COLO829 (cell line): ENCODE measurements at places on chromosomes 16 and 17.

DNA sequence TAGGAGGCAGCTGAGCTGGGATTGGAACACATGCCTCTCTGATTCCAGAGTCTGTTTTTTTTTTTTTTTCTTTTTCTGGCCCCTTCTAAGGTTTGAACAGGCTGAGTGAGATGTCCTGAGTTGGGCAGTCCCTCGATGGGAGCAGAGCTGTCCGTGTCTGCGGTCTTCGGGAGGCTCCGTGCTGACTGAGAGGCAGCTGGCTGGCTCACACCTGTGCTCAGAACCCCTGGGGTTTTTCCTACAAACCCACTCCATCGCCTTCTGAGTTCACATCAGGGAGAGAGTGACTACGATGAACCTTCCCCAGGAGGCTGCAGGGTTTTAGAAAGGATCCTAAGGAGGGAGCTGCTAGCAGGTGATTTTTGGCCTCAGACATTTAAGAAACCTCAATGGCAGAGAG is 92.5 kb downstream of the IRF8 start:
- no peak for DNase-seq

- DNase-seq, result no peak
These were observed 10.0 kb downstream of the ATP5PD start for GRCh38 chr17:75036643-75037268.

DNA sequence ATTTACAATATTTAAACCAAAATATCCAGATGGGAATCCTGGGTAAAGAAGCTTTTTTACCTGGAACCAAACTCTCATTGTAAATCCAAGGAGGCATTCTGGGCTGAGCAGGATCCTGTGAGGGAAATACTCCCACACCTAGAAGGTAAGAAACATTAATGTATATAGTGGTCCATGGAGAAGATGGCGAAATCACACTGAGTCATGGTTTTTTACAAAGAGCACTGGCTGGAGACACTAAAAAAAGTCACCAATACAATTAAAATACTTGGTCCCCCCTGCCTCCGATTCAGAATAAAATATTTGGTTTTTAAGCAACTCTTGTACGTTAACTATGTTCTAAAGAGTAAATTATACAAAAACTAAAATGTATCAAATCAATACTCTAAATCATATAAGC is 32.9 kb downstream of the SYNRG start:
- DNase-seq, result no peak

- peak; percentile 88 for DNase-seq
These were observed 93.3 kb downstream of the HELZ start for GRCh38 chr17:67151717-67152116.

- no peak for DNase-seq
These were observed 594.7 kb downstream of the TP53TG3F start for GRCh38 chr16:34054137-34054536.

GRCh38 chr17:39239640-39240314 is 14.0 kb upstream of the STAC2 start:
- DNase-seq, result no peak

DNA sequence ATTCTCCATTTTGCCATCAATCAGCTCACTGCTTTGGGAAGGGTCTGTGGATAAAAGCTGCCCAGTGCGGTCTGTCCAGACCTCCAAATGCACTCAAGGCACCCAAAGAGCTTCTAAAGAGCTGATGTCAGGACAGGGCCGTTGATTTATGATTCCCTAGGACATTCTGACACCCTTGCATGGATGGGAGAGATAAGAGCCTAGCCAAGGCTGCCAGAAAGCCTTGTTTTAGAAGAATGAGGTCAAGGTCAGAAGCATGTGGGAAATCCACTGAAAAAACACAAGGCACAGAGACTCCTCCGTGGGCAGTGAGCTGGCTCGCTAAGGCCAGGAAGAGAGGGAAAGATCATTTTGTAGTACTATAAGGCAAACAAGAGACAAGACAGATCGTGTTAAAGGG is 214.0 kb downstream of the CDH11 start:
- no peak for DNase-seq

- no peak for DNase-seq
These were observed 245.5 kb downstream of the STX8 start for GRCh38 chr17:9330141-9330540.

DNA sequence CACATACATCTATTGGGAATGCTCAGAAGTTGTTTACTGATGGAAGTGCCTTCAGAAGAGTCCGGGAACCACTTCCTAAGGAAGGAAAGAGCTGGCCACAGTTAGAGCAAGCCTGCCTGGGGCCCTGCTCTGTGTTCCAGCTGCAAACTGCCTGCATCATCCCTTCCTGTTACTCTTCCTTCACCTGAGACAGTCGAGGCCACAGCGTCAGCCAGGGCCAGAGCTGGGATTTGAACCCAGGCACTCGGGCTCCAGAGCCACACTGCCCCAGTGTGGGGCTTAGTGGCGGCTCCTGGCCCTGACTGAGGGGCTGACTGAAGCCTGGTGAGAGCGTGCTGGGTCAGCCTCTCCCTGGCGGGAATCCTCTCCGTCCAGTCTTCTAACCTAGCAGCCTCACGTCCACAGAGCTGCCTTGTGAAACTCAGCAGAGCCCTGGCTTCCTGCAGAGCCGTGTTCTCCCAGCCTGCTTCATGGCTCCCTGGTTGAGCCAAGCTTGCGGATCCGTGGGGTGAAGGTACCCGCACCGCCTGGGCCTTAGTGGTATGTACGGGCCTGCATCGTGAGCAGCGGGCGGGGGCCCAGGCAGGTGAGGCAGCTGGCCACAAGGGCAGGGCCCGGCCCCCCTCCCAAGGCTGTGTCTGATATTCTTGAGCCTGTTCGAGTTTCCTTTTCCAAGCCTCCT is 4.6 kb upstream of the C17orf99 start:
- no peak for DNase-seq

DNA sequence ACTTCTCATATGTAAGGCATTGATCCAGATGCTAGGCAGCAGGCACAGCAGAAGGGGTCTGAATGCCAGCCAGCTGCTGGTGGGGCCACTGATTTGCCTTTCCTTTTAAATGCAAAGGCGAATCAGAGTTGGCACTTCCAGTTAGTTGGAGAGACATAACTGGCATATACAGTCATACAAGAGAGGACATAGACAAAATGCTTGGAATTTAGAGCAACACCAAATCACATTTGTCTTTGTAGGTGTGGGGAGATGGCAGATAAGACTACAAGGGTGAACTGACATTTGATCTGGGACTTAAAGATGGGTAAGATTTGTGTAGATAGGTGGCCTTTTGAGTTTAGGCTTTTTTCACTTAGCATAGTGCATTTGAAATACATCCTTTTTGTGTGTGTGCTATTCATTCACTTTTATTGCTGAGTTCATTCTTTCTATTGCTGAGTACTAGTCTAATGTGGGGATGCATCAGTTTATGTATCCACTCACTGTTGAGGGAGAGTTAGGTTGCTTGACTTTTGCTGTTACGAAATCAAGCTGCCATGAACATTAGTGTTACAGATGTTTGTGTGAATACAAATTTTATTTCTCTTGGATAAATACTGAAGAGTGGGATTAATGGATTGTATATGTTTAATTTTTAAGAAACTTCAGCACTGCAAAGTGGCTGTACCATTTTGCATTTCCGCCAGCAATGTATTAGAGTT is 74.1 kb downstream of the SPECC1 start:
- DNase-seq, result no peak

DNA sequence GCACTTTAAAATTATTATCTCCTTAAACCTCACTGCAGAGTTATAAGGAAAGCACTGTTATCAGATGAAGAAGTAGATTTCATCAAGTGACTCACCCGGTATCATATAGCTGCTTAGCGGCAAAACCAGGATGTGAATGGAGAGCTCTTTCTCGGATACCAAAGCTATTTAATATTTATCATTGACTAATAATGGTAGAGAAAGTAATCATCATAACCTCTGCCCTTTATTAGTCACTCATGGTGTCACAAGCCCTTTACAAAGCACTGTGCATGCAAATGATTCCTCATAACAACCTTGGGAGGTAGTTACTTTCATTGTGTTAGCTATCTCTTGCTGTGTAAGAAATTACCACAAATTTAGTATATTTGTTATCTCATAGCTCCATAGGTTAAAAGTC is 592.9 kb downstream of the MAF start:
- DNase-seq, result no peak

DNA sequence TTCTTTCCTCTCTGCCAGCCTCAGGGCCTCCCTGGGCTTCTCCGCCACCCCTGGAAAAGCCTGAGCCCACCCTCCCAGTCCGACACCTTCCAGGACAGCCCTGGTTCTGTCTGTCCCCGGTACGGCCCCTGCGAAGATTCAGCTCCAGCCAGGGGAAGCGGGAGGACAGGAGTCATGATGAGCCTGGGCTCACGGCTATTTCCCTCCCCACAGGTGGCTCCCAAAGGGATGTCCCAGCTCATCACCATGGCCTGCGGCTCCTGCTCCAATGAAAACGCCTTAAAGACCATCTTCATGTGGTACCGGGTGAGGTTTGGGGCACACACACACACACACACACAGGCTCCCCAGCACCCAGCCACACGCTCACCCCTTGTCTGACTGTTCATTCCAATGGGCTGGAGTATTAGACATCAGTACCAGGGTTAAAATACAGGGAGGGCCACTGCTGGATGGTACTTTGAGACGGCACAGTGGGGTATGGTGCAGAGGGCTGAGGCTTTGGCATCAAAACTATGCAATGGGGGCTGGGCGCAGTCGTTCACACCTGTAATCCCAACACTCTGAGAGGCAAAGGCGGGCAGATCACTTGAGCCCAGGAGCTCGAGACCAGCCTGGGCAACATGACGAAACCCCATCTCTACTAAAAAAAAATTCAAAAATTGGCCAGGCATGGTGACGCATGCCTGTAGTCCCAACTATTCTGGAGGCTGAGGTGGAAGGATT is 32.8 kb downstream of the TMEM186 start:
- no peak for DNase-seq

- DNase-seq, result no peak
These were observed 15.1 kb upstream of the TIMP2 start for GRCh38 chr17:78940258-78940657.

DNA sequence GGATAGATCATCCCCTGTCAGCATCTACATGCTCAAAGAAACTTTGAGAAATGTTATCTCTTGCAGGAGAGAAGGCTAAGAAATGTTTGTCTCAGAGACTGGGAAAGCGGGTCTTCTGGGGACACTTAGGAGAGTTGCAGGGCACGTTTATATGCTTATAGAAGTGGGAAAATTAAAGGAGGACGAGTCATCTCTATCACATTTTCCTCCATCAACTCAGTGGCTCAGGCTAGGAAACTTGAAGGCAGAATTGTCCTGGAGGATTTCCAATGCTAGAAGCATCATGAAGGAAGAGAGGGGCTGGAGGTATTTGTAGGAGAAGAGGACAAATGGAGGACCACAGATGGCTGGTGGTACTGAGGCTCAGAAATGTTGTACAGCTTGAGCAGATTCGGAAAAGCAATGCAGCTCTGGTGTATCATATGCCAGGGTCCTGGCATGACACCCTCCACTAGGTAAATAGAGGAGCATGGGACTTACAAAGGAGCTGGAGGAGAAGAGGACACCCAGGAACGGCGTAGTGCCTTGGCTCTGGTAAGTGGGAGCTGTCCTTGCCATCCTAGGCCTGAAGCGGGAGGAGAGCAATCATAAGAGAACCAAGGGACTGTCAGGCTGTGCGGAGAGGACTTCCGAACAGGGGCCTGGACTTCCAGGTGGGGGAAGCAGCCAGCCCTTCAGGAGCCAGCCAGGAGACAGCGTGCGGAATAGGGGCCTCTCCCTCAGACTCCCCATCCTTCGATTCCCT is 4.5 kb upstream of the HS3ST3B1 start:
- DNase-seq, result no peak

- no peak for DNase-seq
These were observed 60.1 kb upstream of the CNEP1R1 start for GRCh38 chr16:49964973-49965372.

DNA sequence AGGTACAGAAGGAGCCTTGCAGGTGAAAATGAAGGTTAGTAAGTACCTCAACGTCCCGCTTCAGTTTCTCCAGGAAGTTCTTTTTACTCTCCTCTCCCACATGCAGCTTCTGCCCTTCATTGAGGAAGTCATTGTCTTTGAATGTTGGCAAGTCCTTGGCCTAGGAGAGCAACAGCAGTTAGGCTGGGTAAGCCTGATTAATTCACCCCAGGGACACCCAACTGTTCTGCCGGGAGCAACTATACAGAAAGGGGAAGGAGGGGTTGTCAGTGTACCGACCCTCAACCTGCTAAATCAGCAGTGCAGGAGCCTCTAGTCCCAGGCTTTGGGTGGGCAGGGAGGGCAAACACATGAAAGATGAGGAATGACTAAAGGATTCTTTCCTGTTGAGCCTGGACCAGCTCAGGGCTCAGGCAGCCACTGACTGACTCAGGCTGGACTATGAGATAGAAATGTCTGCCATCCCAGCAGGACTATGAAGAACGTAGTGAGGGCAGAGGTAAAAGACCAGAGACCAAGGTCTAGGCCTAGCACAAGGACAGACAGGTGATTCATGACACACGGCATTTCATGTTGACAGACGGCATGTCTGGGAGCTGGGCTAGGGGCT is 21.6 kb downstream of the PIP4K2B start:
- DNase-seq, result no peak

GRCh38 chr17:5418858-5419355 is 555 bp downstream of the NUP88 start:
- DNase-seq, result no peak

DNA sequence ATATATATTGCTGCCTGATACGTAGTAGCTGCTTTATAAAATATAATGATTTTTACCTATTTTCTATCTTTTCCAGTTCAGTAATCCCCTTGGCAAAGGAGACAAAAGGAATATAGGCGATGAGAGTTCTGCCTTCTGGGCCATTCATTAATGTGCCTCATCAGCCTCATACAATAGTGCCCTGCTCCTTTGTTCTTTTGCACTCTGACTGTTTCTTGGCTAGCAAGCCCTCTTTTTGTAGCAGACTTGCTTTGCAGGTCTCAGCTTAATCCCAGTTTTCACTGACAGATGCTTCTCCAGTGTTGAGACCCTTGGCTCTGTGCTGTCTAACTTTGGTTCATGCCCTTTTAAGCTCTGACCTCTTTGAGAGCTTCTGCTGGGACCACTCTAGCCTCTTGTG is 10.4 kb downstream of the HSD17B2 start:
- no peak for DNase-seq

- DNase-seq, result no peak
These were observed 202.6 kb upstream of the MYOCD start for GRCh38 chr17:12463102-12463501.

GRCh38 chr16:59154295-59154694 is 420.2 kb upstream of the GOT2 start:
- no peak for DNase-seq
